ENCODE measurements at places on chromosomes 7 and 10. TPM values are rescaled to one million over a fixed set of nuclear protein-coding genes. Genes with fewer than 3 reads are reported as not detected.

IL15RA gene
- total RNA-seq: 1.6 TPM

NXPH1 gene
- not detected for total RNA-seq

TMEM213 gene
- not detected for total RNA-seq

ANKRD61 gene
- total RNA-seq: not detected

AOC1 gene
- under 0.01 TPM for total RNA-seq

ELN gene
- 107 TPM for total RNA-seq

VSTM4 gene
- 40.7 TPM for total RNA-seq

ATRNL1 gene
- 7.8 TPM for total RNA-seq

FEZF1 gene
- not detected for total RNA-seq

CISD1 gene
- 8.9 TPM for total RNA-seq

CLDN4 gene
- total RNA-seq: not detected

PAX4 gene
- total RNA-seq: not detected

IRF5 gene
- 2.6 TPM for total RNA-seq

KLF14 gene
- total RNA-seq: 0.52 TPM

OR2F2 gene
- total RNA-seq: not detected

PSD gene
- total RNA-seq: 3.7 TPM

Data from skeletal muscle tissue (tissue), 5 donors.